Activated CD4-positive, alpha-beta T cell treated with anti-CD3 and anti-CD28 coated beads for 48 hours (primary cell): ENCODE measurements at places on chromosomes 12 and 14.

DNA sequence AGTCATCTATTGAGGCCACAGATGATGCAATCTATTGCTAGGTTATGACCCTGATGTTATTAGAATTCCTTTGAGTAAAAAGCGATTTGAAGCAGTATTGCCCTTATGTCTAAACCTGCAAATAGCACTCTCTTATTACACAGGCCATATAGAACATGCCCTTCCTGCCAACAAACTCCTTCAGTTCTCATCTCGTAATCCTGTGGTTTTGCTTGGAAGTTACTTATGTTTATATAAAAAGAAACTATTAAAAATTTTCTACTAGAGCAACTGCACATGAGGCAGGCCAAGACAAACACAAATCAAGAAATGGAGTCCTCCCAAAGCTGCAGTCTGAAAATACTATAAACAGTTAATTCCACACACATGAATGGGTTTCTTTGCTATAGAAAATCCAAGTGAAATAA is 1200.2 kb downstream of the LRFN5 start:
- no peak for DNase-seq

GRCh38 chr12:126362493-126362892 is 1297.3 kb downstream of the AACS start:
- no peak for DNase-seq

- DNase-seq: no peak
Observed at GRCh38 chr12:89946518-89947135, 238.0 kb upstream of the ATP2B1 start.

DNA sequence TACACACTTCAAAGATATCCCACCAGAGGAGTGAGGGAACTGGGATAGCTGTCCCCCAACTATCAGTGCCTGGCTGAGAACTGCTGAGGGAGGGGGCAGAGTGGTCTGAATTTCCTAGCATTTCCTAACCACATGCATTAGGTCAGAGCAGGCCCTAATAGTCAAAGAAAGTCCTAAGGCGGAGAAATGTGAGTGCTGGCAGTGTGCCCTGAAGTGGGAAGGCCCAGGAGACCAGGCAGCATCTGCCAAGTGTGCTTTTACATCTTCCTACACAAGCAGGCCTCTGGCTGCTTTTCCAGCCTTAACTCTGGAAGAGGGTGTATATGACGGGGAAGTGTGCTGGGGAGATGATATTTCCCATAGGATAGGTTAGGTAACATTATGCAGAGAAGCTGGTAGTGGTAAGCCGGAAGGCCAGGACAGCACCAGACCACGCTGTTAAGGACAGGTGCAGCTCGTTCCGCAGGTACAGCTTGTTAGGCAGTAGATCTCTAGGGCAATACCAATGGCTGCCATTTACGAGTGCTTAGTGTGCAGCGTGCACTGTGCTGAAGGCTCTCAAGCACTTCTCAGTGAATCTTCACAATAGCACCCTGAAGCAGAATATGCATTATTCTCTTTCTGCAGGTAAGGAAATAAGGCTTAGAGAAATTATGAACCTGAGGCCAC is 9.1 kb upstream of the CCDC198 start:
- no peak for DNase-seq

- no peak for DNase-seq
Observed at GRCh38 chr14:79082883-79083282, 912.7 kb downstream of the NRXN3 start.

GRCh38 chr14:28482251-28483040 is 284.1 kb upstream of the FOXG1 start:
- DNase-seq: no peak

GRCh38 chr14:50985859-50986331 is 41.6 kb upstream of the PYGL start:
- no peak for DNase-seq

GRCh38 chr14:85865701-85866100 is 335.8 kb downstream of the FLRT2 start:
- no peak for DNase-seq

DNA sequence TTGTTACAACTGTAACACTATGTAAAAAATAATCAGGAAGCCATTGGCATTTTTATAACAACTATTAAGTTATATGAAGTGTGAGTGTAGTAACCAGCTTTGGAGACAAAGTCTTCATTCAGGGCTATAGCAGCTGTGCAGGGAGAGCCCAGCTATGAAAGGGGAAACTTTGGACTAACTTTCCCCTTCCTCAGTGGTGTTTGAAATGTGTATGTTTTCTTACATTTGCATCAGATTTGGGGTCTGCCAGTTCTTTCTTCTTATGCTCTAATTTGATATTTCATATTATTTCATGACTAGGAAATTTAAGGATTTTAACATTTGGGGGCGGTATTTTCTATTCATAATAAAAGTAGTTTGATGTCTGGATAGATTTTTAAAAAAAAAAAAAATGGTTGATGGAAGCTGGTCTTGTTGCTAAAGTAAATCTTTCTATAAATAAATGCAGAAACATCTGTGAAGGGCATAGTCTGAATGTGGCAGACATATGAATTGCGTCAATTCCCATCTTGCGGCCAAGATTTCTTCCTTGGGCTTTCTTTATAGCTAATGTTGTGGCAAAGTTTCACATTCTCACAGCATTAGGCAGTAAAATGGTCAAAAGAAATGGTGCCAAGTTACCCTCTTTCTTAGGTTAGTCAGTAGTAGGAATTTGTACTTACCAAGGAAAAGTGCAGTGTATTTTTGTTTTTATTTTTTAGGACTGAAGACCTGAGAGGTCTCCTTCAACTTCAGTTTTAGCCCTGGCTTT is 35.6 kb downstream of the RASSF8 start:
- no peak for DNase-seq

DNA sequence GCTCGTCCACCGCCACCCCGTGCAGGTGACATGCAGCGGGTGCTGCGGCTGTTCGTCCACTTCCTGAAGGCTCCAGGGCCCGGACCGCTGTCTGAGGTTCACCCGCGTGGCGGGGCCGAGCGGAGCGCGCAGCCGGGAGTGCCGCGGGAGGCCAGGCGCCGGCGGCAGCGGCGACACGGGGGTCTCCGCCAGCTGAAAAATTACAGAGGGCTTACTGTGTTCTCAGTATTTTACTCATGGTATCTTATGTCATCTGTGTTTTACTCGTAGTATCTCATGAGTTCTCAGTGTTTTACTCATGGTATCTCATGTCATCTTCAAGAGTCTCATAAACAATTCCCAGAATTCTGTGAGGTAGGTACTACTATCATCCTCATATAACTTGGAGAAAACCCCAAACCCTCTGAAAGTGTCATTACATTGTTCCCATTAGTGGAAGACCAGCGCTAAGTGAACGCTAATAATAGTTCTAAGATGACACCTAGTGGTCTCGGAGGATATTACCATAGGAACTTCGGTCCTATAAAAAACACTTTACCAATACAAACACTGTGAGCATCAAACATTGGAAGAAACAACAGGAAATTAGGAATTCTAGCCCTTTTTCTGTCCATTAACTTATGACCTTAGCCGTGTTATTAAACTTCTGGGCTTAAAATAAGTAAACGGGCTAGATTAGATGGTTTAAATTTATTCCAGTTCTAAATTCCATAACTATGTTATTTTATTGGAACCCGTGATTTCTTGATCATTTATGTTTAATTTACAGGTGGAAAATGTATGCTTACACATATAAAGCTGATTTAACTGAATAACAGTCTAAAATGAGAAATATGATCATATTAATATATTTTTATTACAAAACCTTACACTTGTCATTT is 32.4 kb downstream of the AK7 start:
- DNase-seq: peak; percentile 25

- DNase-seq: peak; percentile 17
Observed at GRCh38 chr14:90381999-90382451, 14.8 kb upstream of the CALM1 start.

GRCh38 chr12:51381226-51382079 is 9.8 kb downstream of the GALNT6 start:
- DNase-seq: no peak

DNA sequence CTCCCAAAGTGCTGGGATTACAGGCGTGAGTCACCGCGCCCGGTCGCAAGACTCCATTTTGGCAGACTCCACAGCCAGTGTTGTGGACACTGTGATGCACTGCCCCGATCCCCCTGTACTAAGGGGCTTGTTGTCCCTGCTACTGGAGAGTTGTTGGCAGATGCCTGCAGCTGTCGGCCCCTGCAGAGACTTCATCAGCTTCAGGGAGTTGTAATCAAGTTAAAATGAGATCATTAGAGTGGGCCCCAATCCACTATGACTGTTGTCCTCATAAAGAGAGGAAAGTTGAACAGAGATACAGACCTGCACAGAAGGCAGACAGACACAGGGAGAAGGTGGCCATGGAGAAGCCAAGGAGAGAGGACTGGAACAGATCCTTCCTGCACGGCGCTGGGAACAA is 23.7 kb upstream of the TUBA1A start:
- no peak for DNase-seq

DNA sequence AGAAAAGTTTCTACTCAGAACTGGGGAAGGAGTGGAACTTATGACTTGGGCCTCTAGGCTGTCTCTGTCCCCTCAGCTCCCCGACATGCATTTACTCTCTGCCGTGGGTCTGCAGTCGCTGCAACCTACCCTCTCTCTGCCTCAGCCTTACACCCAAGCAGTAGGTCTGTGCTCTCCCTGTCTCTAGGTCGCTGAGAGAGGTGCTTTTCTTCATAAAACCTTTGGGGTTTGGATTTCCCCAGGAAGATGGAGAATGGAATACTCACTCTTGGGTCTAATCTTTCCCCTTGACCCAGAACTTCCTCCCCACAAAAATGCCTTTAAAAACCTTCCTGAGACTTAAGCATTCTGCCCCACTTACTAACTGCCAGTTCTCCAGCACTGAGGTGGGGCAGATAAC is 12.9 kb downstream of the GPR84 start:
- DNase-seq: no peak

- DNase-seq: peak; percentile 25
Observed at GRCh38 chr12:4908684-4909409, 858 bp upstream of the KCNA1 start.

- no peak for DNase-seq
Observed at GRCh38 chr12:2290091-2290490, 237.3 kb downstream of the CACNA1C start.

DNA sequence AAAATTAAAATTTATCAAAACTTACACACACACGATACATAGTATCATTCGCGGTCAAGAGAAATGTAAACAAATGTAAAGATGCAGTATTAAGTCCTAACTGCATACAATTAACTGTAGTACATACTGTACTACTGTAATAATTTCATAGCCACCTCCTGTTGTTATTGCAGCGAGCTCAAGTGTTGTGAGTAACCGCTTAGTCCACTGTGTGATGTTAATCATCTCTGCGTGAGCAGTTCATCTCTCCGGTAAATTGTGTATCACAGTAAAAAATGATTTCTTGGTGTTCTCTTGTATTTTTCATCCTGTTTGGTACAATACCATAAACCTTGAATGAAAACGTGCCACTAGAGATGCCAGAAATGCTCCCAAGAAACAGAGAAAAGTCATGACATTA is 6.5 kb downstream of the EPS8 start:
- no peak for DNase-seq

DNA sequence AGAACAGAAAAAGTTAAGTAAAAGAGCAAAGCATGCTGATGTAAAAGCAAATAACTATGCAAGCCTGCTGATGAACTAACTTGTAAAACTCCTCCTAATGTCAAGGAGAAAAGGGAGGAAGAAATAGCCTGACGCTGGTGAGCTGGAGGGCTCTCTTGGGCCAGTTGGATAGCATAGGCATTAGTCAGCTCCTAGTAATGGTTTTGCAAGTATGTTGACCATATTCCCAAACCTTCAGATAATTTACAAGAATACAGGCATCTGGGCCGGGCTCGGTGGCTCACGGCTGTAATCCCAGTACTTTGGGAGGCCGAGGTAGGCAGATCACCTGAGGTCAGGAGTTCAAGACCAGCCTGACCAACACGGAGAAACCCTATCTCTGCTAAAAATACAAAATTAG is 871.4 kb downstream of the C12orf50 start:
- DNase-seq: no peak

GRCh38 chr12:76569685-76570604 is 10.4 kb upstream of the OSBPL8 start:
- no peak for DNase-seq

- no peak for DNase-seq
Observed at GRCh38 chr12:123167329-123167728, 16.4 kb upstream of the PITPNM2 start.

DNA sequence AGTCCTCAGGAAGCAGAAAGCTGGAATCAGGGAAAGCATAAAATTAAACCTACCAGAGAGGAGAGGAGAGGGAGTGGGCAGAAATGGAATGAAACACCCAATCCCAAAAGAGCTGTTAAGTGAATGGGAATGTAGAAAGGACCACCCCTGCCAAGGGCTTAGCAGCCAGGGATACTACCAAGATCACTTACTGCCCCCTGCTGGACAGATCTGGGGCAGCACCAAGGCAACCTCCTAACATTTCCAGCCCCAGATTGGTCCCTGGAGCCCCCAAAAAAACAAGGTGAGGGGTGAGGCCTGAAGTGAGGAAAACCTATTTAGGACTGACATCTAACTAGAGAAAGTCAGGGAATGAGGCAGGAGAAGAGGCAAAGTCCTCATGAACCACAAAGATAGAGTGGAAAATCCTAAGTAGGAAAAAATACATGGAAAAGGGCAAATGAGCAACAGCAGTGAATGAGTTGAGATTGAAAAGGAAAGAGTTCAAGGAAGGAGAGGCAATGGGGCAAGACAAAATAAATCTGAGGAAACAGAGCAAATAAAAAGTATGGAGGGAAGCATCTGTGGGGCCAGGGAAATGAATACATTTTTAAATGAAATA is 11.2 kb upstream of the FKBP11 start:
- peak; percentile 88 for DNase-seq

GRCh38 chr12:49020441-49020840 is 1.9 kb upstream of the PRKAG1 start:
- no peak for DNase-seq

GRCh38 chr12:23083267-23083666 is 458.3 kb downstream of the ETNK1 start:
- no peak for DNase-seq

GRCh38 chr12:46390881-46391280 is 18.3 kb upstream of the SLC38A2 start:
- DNase-seq: no peak

GRCh38 chr12:84874125-84874824 is 38.3 kb downstream of the SLC6A15 start:
- DNase-seq: no peak

- DNase-seq: no peak
Observed at GRCh38 chr14:104116288-104116755, 22.1 kb upstream of the KIF26A start.

DNA sequence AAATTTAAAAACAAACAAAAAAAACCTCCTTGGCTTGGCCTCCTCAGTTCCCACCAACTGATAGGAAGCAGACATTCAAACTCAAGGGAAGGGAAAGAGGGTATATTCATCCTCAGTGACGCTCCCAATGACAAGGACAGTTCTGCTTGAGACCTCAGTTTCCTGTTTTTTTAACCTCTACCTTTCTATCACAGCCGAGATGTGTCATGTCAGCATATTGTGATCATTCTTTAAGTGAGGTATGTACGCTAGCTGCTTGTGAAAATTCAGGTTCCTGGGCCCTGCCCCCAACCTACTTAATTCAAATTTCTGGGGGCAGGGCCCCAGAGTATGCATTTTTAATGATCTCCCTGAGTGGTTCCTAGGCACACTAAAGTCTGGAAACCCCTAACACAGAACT is 611.9 kb upstream of the TBX3 start:
- no peak for DNase-seq

- no peak for DNase-seq
Observed at GRCh38 chr14:31988244-31988643, 88.9 kb upstream of the ARHGAP5 start.

- DNase-seq: no peak
Observed at GRCh38 chr12:64669270-64669842, 59.1 kb downstream of the RASSF3 start.
